ENCODE measurements at places on chromosomes 7 and 10.

DNA sequence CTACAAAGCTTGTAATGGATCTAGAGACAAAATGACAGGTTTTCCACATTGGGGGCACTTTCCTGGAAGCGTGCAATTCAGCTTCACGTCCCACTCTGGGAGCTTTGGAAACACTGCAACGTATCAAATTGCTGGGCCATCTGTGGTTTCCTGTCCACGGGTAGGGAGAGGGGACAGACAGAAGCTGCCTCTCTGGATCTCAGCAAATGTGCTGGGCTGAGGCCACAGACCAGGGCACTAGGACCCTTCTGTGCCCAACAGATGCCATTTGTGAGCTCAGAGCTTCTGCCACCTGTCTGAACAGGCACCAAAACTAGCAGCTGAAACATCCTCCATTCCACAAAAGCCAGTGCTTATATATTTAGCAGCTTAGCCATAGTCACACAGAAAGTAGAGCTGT, 40.9 kb upstream of the FRMD4A start:
- no peak for DNase-seq

DNA sequence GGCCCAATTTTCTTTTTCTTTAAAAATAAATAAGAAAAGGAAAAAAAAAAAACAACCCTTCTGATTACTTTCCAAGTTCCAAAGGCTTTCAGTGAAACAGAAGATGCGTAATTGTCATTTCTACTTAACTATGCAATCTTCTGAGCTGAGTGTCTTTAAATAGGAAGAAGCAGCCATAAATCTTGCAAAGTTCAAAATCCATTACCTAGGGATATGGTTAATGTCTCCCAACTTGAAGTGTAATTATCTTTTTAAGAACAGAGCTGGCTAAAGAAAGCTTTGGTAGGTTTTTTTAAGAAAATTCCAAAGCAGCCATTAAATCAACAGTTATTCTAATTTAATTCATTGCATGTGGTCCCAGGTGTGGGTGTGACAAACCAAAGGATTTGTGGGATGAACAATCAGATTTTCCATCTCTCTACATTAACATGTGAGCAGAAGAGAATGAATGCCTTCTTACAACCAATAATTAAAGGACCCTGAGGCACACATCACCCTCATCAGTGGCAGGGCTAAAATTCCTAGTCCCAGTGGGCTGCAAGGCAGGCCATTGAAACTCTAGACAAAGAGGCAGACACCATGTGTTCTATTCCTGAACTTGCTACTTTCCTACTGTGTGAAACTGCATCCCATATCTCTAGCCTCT, 419.2 kb downstream of the REEP3 start:
- DNase-seq: no peak

- no peak for DNase-seq
These were observed 31.3 kb downstream of the TACC2 start for GRCh38 chr10:122020226-122020625.

DNA sequence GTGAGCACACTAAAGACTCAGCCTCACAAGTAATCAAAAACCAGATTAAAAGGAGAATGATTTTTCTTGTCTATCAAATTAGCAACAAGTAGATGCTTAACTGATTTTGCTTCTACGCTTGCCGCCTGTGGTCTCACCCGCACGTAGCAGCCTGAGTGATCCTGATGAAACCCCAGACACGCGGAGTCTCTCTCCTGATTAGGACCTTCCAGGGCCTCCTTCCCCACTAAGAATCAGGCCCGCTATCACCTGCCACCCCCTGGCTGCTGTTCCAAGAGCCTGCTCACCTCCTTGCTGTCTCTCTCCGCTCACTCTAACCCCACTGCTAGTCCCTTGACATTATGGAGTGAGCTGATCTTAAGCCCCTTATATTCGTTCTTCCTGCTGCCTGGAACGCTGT, 325.9 kb upstream of the NRP1 start:
- no peak for DNase-seq

DNA sequence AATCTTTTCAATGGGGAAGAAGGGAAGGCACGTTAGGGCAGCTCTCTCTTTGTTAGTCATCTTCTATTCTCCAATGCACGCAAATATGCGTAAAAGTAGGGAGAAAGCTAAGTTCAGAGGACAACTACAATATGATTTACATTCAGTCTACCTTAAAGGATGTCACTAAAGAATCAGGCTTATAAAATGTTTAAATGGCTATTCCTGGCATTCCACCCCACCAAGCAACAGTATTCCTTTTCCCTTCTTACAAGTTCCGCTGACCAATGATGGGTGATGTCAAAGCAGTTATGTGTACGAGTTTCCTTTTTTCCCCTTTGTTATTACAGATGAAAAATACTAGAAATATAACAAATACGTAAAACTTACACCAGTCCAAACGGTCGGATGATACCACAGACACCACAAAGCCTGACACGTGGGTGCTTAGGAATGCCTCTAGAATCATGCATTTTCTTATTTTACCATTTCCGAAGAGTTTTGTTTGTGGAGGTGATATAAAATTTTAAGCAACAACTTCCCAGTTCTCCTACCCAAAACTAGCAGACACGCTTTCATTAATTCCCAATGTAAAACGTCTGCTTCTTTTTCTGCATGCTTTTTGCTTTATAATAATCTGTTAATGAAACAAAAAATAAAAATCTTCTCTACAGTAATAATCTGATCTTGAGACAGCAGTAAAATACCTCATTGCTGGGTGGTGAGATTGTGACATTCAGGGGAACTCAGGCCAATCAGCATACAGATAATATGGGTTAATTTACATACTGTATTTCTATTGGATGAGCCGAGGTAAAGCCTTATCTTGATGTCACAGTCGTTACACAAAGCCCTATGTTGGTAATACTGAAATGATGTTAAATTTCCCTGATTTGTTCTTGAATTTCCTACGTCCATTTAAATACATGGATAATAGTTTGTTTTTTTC, 708 bp upstream of the GPR85 start:
- DNase-seq: no peak

- no peak for DNase-seq
These were observed 35.3 kb upstream of the ZRANB1 start for GRCh38 chr10:124906551-124907001.

DNA sequence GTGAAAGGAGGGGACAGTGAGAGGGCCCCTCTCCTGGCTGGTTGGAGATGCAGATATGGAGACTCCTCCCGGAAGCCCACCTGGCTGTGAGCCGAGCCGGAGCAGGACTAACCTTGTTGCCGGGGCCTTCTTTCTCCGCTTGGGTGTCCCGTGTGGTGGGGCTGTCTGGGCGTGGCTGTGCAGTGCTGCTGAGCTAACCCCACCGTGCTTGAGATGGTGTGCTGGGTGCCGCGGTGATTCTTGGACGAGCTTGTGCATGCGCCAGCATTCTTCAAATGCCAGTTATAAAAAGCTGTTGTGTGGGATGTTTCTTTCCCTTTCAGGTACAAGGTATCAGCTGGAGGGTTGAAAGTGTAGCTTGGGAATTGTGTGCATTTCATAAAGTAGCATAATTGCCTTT, 48.8 kb downstream of the DAGLB start:
- DNase-seq: no peak

- DNase-seq: peak; percentile 66
These were observed 521 bp upstream of the NYAP1 start for GRCh38 chr7:100483090-100483721.

DNA sequence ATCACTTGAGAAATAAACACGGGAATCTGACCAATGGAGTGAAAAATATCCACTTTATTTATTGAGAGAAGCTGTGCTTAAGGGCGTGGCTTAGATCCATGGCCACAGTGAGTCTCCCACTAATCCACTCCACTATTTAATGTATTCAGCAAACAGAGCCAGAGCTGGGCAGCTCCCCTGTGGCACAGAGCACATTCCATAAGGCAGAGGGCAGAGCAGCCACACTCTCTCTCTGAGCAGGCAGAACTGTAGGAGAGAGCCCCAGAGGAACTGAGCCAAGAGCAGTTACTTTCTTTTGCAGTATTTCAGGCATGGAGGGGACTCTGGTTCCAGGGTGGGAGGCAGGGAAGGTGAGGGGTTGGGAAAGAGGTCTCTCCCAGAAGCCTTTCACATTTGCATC, 106.0 kb downstream of the GALNT17 start:
- DNase-seq: no peak

GRCh38 chr10:33773886-33774480, 439.5 kb upstream of the NRP1 start:
- DNase-seq: no peak

- no peak for DNase-seq
These were observed 171.3 kb downstream of the MAGI2 start for GRCh38 chr7:79282070-79282694.

- DNase-seq: no peak
These were observed 4.7 kb downstream of the TMEM120A start for GRCh38 chr7:75989500-75990388.

- DNase-seq: no peak
These were observed 23.4 kb downstream of the LSMEM1 start for GRCh38 chr7:112504093-112504695.

GRCh38 chr10:12299222-12299965, 50.0 kb upstream of the CAMK1D start:
- no peak for DNase-seq

- DNase-seq: no peak
These were observed 35.5 kb upstream of the ZMIZ2 start for GRCh38 chr7:44713141-44713540.

- DNase-seq: no peak
These were observed 35.7 kb downstream of the P4HA1 start for GRCh38 chr10:73060738-73061635.
